ENCODE measurements at places on chromosomes 2 and 18. TPM values are rescaled to one million over a fixed set of nuclear protein-coding genes. Genes with fewer than 3 reads are reported as not detected.

DNA sequence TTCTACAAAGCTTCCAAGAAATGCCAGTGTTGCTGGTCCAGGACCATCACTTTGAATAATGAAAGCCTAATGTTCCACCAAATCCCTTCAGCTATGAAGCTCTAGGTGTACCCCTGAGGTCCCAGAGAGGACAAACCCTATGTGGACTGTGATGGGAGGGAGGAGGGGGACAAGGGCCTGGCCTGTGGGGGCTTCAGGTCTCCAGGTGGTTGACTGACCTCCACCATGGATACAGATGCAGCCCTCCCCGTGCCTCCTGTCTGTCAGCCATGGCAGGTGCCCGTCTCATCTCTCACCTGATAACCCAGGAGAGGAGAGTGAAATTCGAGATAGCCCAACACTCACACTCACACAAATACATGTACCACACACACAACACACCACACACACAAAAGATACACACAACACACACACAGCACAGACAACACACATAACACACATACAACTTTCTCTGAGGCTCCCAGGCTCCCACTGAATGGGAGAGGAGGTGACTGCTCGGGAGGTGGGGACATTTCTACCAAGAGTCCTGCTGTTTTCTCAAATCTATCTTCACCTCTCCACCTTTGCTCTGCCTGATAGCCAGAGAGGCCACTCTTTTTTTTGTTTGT lies 12.8 kb upstream of the RHOB start:
- no peak for DNase-seq

GRCh38 chr2:140947236-140947635 lies 1183.6 kb downstream of the LRP1B start:
- no peak for DNase-seq

- DNase-seq = peak; percentile 55
Measured at GRCh38 chr18:48993586-48993985, 42.8 kb upstream of the SMAD7 start.

LHCGR gene
- total RNA-seq = not detected

LONRF2 gene
- 11.5 TPM for total RNA-seq

GRCh38 chr2:155203178-155203577 lies 504.7 kb downstream of the KCNJ3 start:
- no peak for DNase-seq

GRCh38 chr2:171923206-171923605 lies 945 bp downstream of the HAT1 start:
- DNase-seq = no peak

DNA sequence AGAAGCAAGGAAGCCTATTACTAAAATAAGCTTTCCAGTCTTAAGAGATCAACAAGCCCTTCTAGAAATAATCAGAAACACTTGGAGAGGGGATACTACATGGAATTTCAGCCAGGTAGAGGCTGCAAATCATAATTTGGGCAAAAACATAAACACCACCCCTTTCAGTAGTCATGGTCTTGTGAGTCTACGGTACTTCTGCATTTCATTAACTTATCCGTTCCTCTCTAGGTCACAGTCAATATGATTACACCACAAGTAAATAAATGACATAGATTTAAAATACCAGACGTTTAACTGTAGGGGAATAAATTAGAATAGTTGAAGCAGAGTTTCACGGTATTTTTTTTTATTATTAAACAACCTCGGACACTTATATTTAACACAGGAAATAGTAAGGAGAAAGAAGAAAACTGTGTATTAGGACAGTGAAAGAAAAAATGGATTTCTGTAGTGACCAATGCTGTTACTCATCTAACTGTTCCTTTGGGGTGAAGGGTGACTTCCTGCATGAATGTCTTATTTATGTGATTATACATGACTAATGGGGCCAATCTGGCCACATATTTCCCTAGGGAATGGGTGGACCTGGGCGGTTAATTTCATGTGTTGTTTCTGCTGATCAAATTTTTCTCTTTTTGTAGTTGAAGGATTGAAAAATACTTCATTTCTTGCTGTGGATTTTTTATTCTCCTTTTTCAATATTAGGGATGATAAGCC lies 456.6 kb upstream of the UBE2E3 start:
- DNase-seq = no peak

- DNase-seq = no peak
Measured at GRCh38 chr2:158443606-158444005, 12.9 kb downstream of the CCDC148 start.

SLC4A3 gene
- 1.4 TPM for total RNA-seq

DRC1 gene
- 0.15 TPM for total RNA-seq

ALPP gene
- not detected for total RNA-seq

DNA sequence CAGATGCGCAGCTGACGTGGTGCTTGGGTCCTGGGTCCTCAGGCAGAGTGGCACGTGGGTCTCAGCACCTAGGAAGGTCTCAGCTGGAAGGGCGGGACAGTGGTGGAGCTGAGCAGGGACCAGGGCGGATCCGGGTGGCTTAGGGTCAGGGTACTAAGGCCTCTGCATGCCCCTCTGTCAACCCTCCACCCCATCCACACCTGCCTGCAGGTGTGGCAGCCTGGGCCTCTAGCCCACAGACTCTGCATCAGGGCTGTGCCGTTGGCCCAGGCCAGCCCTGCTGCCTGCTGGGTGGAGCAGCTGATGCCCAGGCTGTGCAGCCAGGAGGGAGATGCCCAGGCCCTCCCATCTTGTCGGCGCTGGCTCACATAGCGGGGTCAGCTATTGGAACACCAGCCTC lies 24.6 kb upstream of the OTOS start:
- DNase-seq = no peak

DNA sequence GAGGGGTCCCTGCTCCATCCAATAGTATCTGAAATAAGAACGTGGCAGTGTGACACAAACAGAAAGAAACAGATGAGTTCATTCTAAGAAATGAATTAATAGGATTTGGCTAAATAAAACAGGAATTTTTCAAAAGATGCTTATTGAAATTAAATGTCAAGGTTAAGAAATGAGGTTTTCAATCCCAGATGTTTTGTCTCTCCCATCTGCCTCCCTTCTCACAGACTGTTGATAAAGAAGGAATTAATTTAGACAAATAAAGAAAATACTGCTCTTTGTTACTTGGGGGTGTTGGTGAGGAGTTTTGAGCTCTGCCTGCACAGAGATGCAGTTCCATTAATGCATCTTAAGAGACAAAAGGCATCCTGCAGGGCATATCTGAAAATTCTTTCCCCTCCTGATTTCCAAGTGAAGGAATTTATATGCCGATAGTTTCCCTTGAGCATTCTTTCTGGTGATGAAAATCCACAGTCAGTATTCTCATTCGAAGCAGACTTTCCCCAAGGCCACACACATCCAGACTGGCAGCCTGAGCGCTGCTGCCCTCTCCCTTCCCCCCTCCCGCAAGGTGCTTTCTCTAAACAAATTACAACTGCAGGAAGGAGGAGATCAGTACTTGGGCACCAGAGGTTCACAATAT lies 385.4 kb upstream of the RND3 start:
- no peak for DNase-seq

POTEF gene
- not detected for total RNA-seq

DNA sequence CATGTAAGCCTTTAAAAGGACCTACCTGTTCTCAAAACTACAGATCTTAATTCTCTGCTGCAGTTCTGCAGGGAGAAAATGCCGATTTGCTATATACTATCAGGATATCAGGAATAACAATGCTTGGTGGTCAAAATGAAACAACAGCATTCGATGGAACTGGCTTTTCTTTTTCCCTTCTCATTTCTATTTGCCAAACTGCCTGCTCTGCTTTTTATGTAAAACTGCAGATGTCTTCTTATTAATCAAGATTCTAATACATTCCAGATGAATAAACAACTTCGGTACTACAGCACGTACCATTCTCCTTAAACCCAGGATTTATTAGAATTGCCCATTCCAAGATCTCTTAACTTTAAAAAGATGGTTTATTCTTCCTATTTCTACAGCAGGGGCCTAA lies 100.9 kb downstream of the ZNF521 start:
- DNase-seq = no peak

DNA sequence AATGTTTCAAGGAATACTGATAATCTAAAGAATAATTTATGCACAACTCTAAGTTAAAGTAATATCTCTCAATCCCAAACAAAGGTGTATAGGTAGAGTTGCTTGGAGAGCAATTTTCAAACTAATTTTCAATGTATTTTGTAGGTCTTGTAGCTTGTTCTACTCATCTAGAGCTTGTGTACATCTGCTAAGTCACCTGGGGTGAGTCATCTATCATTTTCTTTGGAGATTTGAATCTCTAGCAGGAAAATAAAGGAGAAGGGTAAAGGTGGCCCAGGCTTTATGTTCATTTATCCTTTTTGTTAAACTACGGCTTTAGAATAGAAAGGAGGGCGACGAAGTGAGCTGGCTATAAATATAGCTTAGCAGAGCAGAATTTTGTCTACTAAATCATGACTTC lies 76.8 kb upstream of the THUMPD2 start:
- no peak for DNase-seq

GRCh38 chr2:100990650-100991403 lies 11.3 kb upstream of the RPL31 start:
- no peak for DNase-seq

DNA sequence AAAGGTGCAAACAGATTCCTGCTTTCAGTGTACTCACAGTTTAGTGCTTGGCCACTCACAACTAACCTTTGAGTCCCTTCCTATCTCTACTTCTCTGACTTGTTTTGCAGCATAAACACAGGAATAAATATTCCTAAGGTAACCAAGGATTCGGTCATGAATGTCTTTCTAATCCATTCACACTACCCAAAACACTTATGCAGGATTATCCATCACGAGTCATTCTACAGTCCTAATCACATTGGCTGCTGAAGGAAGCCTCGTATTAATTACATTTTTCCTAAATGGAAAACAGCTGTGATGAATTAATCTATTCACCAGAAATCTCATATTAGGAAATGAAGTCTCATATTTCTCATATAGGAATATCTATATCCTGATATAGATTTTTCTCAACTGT lies 16.3 kb downstream of the RDH14 start:
- no peak for DNase-seq

GRCh38 chr2:10325278-10326145 lies 22.8 kb downstream of the HPCAL1 start:
- peak; percentile 19 for DNase-seq

DNA sequence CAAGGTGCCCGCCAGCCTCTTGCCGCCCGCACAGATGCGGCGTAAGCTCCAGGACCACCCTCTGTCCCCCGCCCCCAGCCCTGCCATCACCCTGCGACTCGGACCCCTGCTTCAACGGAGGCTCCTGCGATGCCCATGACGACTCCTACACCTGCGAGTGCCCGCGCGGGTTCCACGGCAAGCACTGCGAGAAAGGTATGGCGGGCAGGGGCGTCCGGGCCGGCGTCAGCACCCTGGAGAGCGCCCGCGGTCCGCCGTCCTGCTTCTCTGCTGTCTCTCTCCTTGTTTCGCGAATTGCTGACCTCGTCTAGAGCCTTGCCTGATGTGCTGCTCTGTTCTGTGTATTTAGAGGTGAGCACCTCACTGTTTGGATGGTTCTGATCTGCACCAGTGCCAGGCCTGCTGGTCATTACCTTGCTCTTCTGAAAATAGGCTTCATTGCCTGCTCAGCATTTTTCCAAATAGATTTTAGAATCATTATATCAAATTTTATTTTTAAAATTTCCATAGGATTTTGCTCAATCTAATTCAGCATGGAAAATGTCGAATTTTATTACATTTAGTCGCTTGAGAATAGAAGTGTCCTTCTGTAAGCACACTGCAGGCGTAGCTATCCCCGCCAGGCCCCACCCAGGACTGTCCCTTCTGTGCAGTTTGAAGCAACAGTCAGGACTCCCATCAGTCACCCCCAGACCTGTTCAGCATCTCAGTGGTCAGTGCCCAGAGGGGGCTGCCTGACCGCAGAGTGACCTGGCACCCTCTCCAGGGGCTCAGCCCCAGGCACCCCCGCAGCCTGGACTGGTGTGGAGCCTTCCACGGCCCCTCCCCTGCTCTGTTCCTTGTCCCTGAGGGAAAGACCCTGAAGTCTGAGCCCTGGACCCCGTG lies 51.6 kb downstream of the SNED1 start:
- DNase-seq = no peak

PSTPIP2 gene
- total RNA-seq = 7.0 TPM

LRATD1 gene
- total RNA-seq = 0.82 TPM

DNA sequence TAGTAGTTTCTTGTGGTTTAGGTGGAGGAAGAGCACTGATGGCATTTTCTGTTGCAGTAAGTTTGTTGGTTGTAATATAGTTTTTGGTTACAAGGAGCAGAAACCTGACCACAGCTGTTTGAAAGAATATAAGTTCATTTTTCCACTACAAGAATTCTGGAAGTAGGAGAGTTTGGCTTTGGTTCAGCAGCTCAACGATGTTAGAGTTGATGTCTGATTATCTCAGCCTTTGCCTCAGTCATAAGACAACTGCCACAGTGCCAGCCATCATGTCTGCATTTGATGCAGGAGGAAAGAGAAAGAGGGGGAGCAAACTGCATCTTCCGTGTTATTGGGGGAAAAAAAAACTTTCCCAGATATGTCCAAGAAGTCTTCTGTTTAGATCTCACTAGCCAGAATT lies 119.1 kb downstream of the LYPD1 start:
- DNase-seq = no peak

DSC1 gene
- total RNA-seq = not detected

DNA sequence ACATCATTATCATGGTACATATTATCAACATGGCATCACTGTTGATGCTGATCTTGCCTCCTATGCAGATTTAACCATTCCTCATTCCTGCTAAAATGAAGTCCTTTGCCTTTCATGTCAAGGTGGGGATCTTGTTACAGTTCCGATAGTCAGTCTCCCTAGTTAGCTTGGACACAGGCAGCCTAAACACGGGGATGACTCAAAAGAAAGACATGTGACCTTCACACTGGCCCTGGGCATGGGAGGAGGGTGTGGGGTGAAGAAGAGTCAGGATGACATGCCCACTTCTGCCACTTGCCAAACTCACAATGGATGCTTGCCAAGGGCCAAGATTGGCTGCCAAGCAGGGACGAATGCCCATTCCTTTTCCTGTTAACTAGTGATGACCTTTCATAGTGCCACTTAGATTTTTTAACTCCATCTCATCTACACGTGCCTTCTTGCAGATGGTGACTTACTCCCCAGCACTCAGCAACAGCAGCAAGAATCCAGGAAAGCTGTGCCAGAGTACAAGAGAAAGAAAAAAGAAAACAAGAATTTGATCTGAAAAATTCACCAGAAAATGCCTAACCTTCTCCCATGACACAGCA lies 13.9 kb upstream of the SLC1A4 start:
- DNase-seq = peak; percentile 72

DNA sequence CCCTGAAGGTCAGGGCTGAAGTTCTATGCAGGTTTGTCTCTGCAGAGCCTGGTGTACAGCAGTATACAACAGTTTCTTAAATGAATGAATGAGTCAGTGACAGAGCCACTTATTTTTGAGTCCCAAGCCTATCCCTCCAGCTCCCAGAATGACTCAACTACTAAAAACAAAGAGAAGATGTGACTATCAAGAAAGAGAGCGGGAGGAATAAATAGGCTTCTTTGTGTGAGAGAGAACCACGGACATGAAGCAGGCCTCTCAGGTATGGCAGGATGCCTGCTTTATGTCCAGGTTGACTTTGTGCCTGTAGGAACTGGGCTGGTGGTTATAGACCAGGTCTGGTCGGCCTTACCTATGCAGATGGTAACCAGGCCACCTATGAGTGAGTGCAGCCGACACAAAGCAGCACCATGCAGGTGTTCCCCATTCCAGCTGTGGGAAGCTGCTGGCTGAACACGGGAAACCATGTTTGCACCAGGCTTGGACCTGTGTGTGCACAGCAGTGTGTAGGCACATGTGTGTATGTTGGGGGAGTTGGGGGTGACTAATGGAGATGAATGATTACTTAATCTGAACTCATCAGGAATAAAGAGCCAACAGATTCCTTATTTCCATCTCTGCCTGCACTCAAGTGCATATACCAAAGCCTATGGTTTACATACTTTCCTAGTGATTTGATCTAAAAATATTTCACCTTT lies 171.0 kb downstream of the OSR1 start:
- DNase-seq = no peak

DSC2 gene
- total RNA-seq = 0.66 TPM

- DNase-seq = no peak
Measured at GRCh38 chr2:26484579-26484978, 6.7 kb upstream of the OTOF start.

All from psoas muscle (tissue), 8 donors.